Inflammatory macrophage (primary cell): ENCODE measurements at places on chromosomes 12 and 14.

GRCh38 chr14:52265253-52265652 is 2.2 kb upstream of the PTGDR start:
- DNase-seq, result no peak

GRCh38 chr12:8709124-8709830 is 11.5 kb downstream of the RIMKLB start:
- DNase-seq, result no peak

DNA sequence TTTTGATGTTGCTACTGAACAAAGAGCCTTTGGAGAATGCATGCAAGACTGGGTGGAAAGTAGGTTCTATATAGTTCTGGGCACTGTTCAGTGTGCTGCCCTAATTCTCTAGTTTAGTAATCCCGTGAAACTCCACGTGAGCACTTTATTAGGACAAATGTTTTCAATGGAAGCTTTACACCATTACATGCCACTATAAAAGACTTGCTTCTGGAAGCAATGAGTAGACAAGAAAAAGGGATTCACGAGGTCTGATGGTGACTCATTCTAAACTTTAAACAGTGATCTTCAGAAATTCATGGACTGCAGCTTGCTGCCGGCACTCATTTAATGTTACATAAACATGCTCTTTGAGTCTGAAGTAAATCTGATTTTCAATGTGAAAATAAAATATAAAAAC is 22.3 kb downstream of the ATG14 start:
- no peak for DNase-seq

DNA sequence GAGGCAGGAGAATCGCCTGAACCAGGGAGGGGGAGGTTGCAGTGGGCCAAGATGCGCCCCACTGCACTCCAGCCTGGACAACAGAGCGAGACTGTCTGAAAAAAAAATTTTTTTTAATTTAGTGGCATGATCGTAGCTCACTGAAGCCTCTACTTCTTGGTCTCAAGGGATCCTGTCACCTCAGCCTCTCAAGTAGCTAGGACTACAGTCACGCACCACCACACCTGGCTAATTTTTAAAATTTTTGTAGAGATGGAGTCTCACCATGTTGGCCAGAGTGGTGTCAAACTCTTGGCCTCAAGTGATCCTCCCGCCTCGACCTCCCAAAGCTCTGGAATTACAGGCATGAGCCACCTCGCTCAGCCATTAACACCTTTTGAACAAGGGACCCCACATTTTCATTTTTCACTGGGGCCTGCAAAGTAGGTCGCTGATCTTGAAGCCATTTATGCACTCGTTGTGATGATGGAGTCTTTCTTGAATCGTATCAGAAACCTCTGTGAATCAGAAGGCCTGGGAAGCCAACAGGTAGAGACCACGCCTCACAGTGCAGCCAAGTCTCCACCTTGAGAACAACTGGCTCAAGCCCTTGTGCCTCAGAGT is 5.9 kb downstream of the HCAR1 start:
- no peak for DNase-seq

- no peak for DNase-seq
These were observed 410.7 kb upstream of the RGS6 start for GRCh38 chr14:71521238-71522135.

- DNase-seq, result no peak
These were observed 59.6 kb upstream of the FERMT2 start for GRCh38 chr14:53010193-53011040.

GRCh38 chr14:60514741-60515491 is 6.0 kb downstream of the SIX6 start:
- no peak for DNase-seq

- DNase-seq, result no peak
These were observed 6.8 kb upstream of the PHC1 start for GRCh38 chr12:8907513-8907912.

DNA sequence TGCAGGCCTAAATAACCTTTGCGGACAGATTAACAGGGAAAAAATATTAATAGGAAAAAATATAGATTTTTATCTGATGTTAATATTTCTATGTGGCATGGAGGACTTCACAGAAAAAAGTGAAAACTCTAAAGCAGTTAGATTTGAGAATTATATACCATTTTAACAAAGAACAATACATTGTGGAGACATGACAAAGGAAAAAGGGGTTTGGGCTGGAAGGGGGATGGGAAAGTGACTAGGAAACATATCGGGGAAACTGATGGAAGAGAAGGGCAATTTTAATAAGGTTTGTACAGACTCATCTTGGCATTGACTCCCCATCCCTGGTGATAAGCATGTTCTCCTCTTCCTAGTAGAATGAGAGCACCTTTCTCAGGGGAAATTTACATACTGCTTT is 21.0 kb upstream of the GPRC5D start:
- no peak for DNase-seq

GRCh38 chr12:126389220-126389841 is 1324.1 kb downstream of the AACS start:
- no peak for DNase-seq

- DNase-seq, result no peak
These were observed 137.0 kb upstream of the MDM1 start for GRCh38 chr12:68469113-68469512.

- peak; percentile 25 for DNase-seq
These were observed at the start of gene ZNF219 for GRCh38 chr14:21098076-21098891. TSS of gene ZNF219 (minus strand) at chr14:21098655. CDS start at chr14:21093591, 5,064 bp downstream.

- no peak for DNase-seq
These were observed 12.0 kb downstream of the CATSPERB start for GRCh38 chr14:91719839-91720238.

DNA sequence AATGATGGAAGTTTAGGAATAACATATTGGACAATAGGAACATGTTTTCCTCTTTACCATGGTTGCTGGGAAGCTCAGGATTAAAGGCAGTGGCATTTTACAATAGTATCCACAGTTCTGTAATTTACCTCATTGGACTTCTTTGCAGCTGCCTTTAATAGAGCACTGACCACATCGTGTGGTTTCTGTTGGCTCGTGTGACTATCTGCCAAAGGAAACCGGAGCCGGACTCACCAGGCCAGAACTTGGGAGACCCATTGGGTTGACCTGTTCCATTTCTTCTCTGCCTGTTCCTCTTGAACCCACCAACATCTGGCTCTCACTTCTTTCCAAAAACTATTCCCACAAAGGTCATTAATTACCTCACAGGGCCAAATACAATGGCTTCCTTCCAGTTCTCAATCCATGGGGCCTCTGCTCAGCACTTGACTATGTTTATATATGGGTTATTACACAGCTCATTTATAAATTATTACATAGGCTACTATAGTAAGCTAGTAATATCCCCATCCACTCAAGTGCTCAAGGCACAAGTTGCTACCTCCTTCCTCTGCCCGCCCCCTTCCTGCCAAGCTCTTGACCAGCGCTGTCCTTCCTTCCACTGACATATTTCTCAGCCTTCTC is 121.5 kb upstream of the VASH1 start:
- DNase-seq, result no peak

GRCh38 chr14:81200054-81200453 is 20.7 kb downstream of the GTF2A1 start:
- DNase-seq, result peak; percentile 40

DNA sequence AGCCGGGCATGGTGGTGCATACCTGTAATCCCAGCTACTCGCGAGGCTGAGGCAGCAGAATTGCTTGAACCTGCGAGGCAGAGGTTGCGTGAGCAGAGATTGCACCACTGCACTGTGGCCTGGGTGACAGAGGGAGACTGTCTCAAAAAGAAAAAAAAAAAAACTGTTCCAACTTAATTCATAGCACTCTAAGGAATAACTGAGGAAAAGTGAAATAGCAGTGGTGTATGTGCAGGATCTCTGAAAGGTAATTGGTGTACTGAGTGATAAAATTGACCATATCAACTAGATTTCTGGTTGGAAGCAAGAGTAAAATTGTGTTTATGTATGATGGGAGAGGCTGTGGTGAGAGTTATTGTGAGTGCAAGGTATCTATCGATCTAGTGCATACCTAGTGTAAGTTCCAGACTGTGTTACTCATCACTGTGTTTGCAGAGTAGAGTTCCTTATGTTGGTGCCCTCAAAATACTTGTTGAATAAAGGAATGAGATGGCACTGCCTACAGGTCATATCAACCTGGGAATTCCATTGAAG is 6.3 kb downstream of the CAND1 start:
- DNase-seq, result no peak

DNA sequence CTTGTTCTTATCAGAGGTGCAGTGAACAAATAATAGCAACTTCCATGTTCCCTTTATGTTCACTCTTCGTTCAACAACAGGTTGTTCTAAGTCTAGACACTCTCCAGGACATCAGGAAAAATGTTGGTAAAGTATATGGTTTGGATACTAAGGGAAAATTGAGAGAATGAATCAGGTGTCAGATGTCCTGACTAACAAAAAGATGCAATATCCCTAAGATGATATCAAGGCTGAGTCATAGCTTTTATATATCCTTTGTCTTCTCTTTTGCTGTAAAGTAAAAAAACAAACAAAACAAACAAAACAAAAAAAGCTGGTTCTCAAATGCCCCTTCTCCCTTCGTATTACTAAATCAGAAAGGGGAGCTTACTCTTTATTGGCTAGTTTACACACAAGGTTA is 11.1 kb downstream of the GLIPR1L1 start:
- DNase-seq, result no peak

- no peak for DNase-seq
These were observed 25.4 kb downstream of the ATG14 start for GRCh38 chr14:55386037-55386808.

DNA sequence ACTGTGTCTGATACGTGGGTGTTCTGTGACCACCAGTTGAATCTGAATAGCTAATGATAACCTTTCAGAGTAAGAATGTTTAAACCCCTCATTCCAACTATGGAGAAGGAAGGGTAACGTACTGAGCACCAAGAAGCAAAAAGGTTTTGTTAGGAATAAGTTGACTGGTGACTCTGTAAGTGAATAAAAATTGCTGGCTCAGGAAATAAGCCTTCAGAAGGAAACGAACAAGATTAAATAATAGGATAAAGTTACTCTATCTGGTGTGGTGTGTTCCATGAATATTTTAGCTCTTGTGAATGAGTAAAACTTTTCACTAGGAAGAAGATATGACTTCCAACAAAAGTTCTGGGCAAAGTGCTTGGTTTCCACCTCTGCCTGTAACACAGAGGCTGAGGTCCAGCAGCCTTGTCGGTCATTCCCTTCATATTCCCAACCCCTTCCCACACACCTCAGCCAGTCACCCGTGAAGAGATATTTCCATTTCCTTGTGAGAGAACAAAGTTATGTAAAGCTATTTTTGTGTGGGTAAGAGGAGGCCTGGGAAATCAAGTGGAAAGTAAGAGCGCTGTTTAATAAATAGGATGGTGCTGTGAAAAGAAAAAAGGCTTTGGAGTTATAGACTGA is 47.1 kb downstream of the ARF6 start:
- DNase-seq, result no peak

- no peak for DNase-seq
These were observed 51.4 kb upstream of the TMTC2 start for GRCh38 chr12:82635263-82635662.

GRCh38 chr12:10618338-10618987 is 5.1 kb upstream of the MAGOHB start:
- no peak for DNase-seq
